Activated CD4-positive, alpha-beta T cell treated with anti-CD3 and anti-CD28 coated beads, Interleukin-2, amount 10 ng/mL, durations not matched to agents 24 days and 14 days (primary cell): ENCODE measurements at places on chromosomes 12 and 14. TPM values are rescaled to one million over a fixed set of nuclear protein-coding genes. Genes with fewer than 3 reads are reported as not detected.

PIWIL1 gene
- not detected in 2 replicates for total RNA-seq

TRIM9 gene
- 0.47 and 0.52 TPM in 2 replicates for total RNA-seq

TMEM121 gene
- total RNA-seq: 9.1 and 10.3 TPM in 2 replicates

FAM181A gene
- not detected in 2 replicates for total RNA-seq

STAC3 gene
- total RNA-seq: 4.9 and 5.5 TPM in 2 replicates

ZNF891 gene
- 2.2 and 2.4 TPM in 2 replicates for total RNA-seq

INHBC gene
- 0.12 TPM in 1 of 2 replicates, not detected in the other for total RNA-seq

GRCh38 chr12:45464699-45465098 lies 248.8 kb downstream of the ANO6 start:
- no peak for DNase-seq

DNA sequence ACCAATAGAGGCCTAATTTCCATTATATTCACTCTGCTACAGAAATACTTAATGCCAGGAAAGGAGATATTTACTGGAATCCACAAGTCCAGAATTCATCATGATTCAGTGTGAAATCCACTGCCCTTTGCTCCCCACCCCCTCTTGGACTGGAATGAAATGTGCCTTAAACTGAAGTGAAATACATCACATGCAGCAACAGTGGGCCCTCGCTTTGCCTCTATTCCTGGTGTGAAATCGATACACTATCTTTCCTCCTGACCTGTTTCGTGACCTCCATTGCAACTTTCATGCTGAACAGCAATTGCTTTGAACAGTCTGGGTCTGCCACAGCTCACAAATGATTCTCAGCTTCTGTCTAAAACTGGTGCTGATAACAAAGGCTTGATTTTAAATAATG lies 100.6 kb downstream of the NPAS3 start:
- DNase-seq: no peak

DNA sequence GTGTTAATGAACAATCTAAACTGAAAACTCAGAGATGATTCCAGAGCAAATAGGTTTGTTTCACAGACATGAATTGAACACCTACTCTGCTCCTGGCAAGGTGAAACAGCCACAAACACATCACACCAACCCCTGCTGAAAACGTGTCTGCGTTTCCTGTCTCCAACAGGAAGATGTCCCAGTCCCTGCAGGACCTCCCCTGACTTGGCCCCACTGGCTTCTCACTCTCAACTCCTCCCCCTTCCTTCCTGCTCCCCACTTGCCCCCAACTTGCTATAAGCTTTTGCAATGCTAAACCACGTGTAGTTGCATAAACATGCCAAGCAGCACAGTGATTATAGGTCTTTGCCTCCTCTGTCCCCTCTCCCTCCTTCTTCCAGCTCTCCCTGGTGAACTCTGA lies 567.6 kb downstream of the BCL11B start:
- peak; percentile 76 for DNase-seq

DNA sequence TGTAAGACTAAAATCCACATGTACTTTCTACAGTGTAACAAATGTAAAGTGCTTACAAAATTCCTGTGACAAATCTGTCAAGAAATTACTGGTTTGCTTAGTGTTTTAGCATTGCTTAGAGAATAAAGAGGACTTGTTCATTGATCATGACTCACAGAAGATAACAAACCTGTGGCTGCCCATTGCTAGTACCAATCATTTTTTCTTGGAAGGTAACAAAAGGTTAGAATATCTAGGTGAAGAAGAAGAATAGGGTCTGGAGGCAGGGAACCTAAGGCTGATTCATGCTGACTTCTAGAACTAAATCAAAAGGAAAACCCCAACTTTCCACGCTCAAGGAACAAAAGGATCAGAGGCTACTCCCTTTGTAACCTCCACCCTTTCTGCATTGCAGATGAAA lies 232.7 kb upstream of the ABCD2 start:
- DNase-seq: no peak

- DNase-seq: no peak
Measured at GRCh38 chr14:61839507-61839906, 77.3 kb downstream of the SNAPC1 start.

DNA sequence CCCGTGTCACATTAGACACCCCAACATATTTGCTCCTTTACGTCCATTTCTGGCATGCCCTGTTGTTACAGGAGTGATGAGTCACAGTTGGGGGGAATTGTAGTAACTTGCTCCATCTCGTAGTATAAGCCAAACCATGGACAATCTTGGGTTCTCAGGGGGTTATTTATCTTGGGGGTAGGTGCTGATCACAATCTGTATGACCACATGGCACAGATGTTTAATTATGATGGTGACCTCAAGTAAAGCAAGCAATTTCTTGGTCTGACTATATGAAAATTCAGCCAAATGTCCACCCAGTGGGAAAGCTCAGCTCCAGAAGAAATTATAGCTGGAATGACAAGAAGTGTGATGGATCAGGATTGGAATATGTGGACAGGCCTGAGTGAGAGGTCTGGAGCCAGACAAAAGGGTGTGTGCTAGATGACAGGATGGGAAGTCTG lies 32.1 kb upstream of the STON2 start:
- no peak for DNase-seq

DNA sequence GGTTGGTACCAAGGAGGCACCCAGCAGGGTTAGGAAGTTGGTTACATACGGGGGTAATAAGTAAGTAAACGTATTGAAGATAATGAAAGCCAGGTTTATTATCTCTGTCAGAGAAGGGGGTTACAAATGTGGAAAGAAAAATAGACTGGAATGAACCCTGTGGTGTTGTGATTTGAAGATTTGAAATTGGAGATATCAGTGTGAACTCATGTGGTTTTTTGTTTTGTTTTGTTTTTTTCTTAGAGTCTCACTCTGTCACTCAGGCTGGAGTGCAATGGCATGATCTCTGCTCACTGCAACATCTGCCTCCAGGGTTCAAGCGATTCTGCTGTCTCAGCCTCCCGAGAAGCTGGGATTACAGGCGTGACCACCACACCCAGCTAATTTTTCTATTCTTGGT lies 14.1 kb upstream of the SLC25A3 start:
- DNase-seq: no peak

GRCh38 chr14:105436891-105437722 lies 17.5 kb downstream of the MTA1 start:
- no peak for DNase-seq

GRCh38 chr14:69537900-69538299 lies 36.8 kb downstream of the CCDC177 start:
- peak; percentile 31 for DNase-seq

DNA sequence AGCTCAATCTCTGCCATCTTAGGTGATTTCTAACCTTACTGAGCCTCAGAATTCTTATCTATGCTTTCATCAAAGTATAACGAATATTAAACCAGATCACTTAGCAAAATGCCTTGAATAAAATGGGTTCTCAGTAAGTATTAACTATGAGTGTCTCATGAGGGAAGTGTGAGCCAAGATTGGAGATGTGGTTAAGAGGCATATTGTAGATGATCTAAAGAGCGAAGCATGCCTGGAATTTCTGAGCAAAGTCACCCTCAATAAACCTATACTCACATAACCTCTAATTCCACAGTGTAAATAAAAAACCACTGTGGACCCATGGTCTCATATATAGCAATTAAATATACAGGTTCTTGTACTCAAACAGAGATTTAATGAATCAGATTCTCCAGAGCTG lies 193.1 kb upstream of the FSCB start:
- DNase-seq: no peak

DNA sequence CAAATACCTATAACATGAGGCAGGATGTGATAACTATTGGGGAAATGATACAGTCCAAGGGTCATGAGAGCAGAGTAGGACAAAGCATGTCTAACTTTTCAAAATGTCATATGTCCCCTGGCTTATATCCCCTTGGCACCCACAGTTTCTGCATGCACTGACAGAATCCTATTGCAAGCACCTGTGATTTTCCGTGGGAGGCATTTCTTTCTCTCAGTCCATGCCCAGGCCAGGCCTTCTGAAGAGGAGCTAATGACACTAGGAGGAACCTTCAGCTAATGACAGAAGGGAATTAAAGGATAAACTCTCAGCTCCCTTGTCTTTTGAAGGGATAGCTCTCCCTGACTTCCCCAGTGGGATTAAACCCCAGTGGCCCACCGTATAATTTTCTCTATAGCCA lies 249.2 kb downstream of the TTC6 start:
- no peak for DNase-seq

DNA sequence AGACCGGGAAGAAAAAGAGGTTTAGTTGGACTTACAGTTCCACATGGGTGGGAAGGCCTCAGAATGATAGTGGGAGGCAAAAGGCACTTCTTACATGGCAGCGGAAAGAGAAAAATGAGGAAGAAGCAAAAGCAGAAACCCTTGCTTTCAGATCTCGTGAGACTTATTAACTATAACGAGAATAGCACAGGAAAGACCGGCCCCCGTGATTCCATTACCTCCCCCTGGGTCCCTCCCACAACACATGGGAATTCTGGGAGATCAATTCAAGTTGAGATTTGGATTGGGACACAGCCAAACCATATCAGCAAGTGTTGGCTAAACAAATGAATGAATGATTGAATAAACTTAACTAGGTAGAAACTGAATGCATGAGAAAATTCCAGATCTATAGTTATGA lies 85.3 kb upstream of the PARP11 start:
- DNase-seq: no peak

- DNase-seq: no peak
Measured at GRCh38 chr14:49092345-49092744, 493.8 kb downstream of the RPS29 start.

- DNase-seq: no peak
Measured at GRCh38 chr14:25394356-25394755, 344.4 kb upstream of the STXBP6 start.

DNA sequence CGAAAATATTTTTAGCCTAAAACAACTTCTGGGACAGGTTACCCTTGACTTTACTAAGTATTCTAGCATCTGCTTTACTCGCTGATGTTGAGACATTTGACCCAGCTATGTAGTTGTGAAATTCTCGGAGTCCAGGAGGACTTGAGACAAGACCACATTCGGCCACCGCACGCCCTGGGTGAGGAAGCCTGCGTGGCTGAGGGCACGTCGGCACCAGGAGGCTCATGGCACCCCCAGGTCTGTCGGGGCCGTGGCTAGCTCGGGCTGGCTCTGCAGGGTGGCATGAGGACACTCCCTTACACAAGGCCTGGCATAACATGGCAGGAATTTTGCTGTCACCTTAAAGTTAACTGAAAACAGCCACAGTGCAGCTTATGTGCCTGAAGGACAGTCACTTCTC lies 58.1 kb upstream of the MMP17 start:
- no peak for DNase-seq

DNA sequence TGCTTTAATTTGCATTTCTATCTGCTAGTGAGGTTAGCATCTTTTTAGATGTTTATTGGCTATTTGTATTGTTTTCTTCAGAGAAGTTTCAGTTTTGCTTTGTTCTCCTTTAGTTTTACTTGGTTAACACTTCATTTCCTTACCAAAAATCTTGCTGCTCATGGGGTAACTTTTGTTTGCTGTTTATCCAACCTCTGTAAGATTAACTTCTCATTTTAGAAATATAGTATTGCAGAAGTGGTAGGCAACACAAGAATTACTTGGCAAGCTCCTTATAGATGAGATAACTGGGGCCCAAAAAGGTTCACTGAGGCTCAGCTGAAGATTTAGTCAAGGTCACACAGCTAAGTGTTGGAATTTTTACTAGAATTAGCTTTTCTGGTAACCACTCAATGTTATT lies 40.5 kb downstream of the ALKBH1 start:
- no peak for DNase-seq

DNA sequence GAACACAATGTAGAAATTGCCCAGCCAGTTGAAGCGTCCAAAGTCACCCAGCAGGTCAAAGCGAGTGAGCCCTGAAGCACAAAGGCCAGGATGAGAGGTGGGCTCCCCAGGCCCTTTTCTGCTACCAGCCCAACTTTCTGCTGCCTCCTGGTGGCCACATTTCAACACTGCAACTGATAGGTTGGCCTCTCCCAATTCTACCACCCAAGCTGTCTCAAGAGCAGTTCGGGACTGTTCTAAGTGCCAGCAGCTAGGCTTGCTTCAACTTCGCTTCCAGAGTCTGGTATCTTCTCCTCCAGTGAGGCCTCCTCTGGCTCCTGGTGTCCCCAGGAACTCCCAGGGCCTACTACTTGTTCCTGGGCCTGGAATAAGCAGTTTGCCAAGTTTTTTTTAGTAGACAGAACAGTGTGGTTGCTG lies 3.4 kb upstream of the DHH start:
- DNase-seq: peak; percentile 90

- no peak for DNase-seq
Measured at GRCh38 chr12:15851045-15851620, 31.1 kb upstream of the STRAP start.

- no peak for DNase-seq
Measured at GRCh38 chr12:121189131-121189530, 20.8 kb upstream of the P2RX4 start.

- no peak for DNase-seq
Measured at GRCh38 chr12:54937376-54937775, 47.2 kb downstream of the TESPA1 start.
